SK-MEL-5 (cell line): ENCODE measurements at places on chromosomes 1 and 21. TPM values are rescaled to one million over a fixed set of nuclear protein-coding genes. Genes with fewer than 3 reads are reported as not detected.

- DNase-seq, result no peak
These were observed 271.9 kb upstream of the FMN2 start for GRCh38 chr1:239819756-239820250.

GRCh38 chr1:161199506-161200139, 769 bp upstream of the ADAMTS4 start:
- no peak for DNase-seq

The HAPLN2 gene
- total RNA-seq, result not detected in 2 replicates

DNA sequence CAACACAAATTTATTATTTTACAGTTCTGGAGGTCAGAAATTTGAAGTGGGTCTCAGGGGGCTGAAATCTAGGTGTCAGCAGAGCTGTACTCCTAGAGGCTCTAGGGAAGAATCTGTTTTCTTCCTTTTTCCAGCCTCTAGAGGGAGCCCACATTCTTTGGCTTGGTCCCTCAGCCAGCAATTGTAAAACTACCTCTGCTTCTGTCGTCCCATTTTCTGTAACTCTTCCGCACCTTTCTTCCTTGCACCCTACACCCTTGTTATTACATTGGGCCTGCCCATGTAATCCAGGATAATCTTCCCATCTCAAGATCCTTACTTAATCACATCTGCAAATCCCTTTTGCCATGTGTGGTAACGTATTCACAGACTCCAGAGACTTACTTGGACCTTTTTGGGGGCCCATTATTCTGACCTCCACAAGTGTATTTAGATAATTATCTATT, 24.8 kb upstream of the THEM4 start:
- peak; percentile 89 for DNase-seq

- no peak for DNase-seq
These were observed 33.1 kb upstream of the LRRC3 start for GRCh38 chr21:44421901-44422840.
